ENCODE measurements at places on chromosomes 2 and 18.

- DNase-seq: no peak
These were observed 170.5 kb downstream of the ANKRD44 start for GRCh38 chr2:197140045-197140444.

- DNase-seq: no peak
These were observed 287.0 kb downstream of the TCF4 start for GRCh38 chr18:55300936-55301531.

GRCh38 chr2:9217838-9218770, 11.5 kb downstream of the ASAP2 start:
- DNase-seq: no peak

GRCh38 chr2:121735518-121736074, 1.1 kb downstream of the NIFK start:
- no peak for DNase-seq

- DNase-seq: no peak
These were observed 85.4 kb upstream of the EML6 start for GRCh38 chr2:54638103-54638502.

GRCh38 chr2:112021781-112022231, 33.3 kb upstream of the TMEM87B start:
- DNase-seq: no peak

- no peak for DNase-seq
These were observed 101.5 kb downstream of the ALPK2 start for GRCh38 chr18:58527285-58527951.

- no peak for DNase-seq
These were observed 140.3 kb downstream of the ARL6IP6 start for GRCh38 chr2:152858594-152859265.

- no peak for DNase-seq
These were observed 364.1 kb downstream of the SETBP1 start for GRCh38 chr18:45044787-45045186.

DNA sequence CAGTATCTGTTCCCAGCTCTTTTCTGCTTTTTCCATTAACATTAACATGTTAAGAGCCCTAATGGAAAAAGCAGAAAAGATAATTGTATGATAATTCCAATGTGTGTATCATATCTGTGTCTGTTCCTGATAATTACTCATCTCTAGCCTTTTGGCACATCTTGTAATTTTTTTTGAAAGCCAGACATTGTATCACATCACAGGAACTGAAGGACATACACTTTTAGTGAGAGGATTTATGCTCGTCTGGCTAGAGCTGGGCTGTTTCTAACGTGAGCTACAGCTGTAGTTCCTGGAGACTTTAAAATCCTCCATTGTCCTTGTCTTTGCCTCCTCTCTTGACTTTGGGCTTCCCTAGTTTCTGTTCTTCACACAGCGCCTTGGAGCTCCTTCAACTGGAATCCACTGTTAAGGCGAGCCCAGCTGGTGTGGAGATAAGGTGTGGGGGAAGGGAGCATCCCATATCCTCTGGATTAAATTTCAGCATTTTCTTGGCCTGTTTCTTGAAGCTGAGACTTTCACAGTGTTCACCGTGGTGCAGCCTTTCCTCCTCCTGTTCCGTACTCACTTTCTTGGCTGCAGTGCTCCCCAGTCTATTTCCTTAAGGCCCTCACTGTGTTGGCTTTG, 211.5 kb downstream of the GALR1 start:
- no peak for DNase-seq

- no peak for DNase-seq
These were observed 33.6 kb upstream of the CHRNA1 start for GRCh38 chr2:174797781-174798276.

GRCh38 chr2:142136571-142136970, 5.8 kb upstream of the LRP1B start:
- no peak for DNase-seq

GRCh38 chr2:10146366-10147005, 23.9 kb downstream of the RRM2 start:
- no peak for DNase-seq
